Fibroblast of villous mesenchyme (primary cell): ENCODE measurements at places on chromosomes 1 and 21. TPM values are rescaled to one million over a fixed set of nuclear protein-coding genes. Genes with fewer than 3 reads are reported as not detected.
A peak's percentile ranks its signal among the peaks of the same experiment; 100 is the strongest.

NLRP3 gene
- total RNA-seq: 0.43 and 0.97 TPM in 2 replicates

C8B gene
- not detected in 2 replicates for total RNA-seq

HES3 gene
- not detected in 2 replicates for total RNA-seq

NUCKS1 gene
- 206 and 233 TPM in 2 replicates for total RNA-seq

PGD gene
- 74.1 and 88.1 TPM in 2 replicates for total RNA-seq

SLC30A1 gene
- 23.5 and 41.9 TPM in 2 replicates for total RNA-seq

FASLG gene
- total RNA-seq: not detected in 2 replicates

DNA sequence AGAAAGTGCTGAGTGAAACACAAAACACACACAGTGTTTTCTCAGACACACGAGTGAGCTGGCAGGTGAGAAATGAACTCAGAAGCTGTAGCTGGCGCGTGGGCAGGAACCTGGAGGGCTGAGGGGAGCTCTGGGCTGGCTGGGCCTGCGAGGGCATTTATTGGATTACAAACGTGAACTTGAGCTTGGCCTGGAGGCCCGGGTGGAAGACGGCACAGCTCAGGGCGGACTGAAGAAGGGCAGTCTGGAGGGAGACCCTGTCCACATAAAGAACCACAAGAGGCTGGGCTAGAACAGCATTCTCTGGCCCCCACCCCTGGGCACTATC lies 52.1 kb upstream of the ADARB1 start:
- no peak for DNase-seq

GRCh38 chr1:35454176-35454575 lies 103.0 kb downstream of the KIAA0319L start:
- DNase-seq: no peak

DNA sequence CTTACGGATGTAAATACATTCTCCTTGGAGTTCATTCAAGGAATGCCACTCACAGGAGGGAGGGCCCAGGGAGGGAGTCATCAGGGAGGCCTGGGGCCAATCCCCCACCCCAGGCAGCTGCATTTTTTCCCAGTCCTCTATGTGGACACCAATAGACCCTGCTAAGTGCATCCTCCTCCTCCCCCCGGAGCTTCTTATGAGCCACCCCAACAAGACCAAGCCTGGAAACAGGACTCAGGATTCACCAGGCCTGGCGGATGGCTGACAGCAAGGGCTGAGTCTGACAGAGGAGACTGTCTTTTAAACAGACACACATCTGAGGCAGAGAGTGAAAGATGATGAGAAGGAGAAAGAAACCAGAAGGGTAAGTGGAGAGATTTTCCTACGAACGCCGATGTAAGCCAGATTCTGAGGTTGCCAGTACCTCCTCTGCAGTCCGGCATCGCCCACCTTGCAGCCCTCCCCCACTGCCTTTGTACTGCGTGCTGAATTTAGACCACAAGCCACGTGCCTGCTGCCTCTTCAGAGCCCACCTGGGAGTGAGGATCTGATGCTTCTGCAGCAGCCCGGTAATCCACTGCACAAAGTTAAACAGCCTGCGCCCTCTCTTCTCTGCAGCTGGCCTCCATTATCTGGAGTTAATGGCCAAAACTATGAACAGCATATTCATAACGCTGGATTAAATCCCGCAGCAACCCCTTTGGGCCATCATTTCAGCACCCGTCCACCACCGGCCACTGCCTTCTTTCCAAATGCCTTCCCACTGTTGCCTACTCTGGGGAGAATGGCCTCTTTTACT lies 17.6 kb upstream of the SFPQ start:
- no peak for DNase-seq

DNA sequence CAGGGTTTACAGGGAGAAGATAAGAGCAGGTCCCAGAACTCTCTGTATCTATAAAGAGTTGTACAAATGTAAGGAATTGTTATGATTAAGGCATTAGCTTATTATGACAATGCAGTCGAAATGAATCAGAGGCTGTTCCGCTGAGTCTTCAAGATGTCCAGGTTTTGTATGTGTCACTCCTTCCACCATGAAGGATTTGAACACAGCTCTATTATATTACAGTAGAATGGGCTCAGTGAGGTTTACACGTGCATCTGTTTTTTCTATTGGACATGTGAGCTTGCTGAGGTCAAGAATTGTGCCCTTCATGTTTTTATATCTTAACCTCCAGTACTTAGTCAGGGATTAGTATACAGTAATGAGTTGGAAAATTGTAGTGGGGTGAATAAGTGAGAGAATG lies 86.3 kb downstream of the MPZL1 start:
- DNase-seq: no peak

- no peak for DNase-seq
Observed at GRCh38 chr1:52479076-52479475, 73.8 kb downstream of the TUT4 start.

GRCh38 chr1:178344513-178345091 lies 152.2 kb downstream of the CLEC20A start:
- DNase-seq: peak; percentile 67

DNA sequence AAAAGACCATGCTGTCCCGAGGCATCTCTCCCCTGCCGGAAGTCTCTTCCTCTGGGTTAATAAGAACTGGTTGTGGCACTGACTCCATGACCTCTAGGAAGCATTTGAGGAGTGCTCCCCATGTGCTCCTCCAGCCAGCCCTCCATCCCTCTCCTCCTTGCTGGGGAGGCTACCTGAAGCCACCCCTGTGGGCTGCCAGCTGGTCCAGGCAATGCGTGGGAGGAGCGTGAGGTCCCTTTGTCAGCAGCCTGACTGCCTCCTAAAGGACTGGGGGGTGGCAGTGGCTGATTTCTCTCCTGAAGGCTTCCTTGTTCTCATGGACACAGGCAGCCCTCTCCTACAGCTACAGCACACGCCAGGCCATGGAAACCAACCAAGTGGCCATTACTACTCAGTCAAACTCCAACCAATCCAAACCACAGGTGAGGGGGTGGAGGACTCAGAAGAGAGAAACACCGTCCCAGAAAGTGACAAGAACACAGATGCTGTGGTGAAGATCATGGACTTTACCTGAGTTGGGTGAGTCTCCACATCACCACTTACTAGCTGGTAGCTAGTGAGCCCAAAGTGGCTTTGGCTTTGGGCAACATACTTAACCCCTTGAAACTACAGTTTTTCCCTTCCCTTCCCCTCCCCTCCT lies 35.2 kb downstream of the NENF start:
- DNase-seq: no peak

DNA sequence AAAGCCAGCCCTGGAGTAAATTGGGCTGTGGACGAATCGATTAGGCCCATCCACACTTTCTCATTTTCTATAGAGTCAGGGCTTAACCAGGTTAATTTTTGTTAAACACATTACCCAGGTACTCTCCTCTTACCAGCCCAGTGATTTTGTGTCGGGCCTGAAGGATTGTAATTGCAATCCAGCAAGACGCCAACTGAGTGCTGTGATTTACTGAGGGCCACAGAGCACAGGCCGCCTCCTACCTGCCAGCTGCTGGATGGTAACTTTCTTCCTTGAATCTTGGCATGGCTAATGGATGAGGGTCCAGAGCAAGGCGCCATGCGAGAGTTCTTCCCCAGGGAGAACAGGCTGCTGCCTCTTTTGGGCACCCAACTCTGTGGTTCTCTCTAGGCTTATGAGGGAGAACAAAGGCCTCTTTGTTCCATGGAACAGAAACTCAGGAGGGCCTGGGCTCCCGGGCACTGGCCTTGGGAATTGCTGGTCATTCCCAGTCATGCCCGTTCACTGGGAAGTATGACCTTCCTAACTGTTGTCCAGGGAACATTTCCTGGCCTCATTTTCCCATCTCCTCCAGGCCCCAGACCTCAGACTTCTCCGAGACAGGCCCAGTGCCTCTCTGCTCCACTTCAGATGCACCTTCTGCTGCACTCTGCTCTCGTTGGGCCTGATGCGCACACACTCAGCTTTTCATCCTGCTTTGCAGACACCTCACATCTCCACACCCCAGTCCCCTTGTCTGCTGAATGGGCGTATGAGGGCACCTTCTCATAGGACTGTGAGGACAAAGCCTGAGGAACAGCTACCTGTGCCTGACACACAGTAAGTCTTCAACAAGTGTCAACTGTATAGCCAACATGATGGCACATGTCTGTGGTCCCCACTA lies 57.3 kb downstream of the SYF2 start:
- DNase-seq: no peak

- DNase-seq: no peak
Observed at GRCh38 chr1:54611621-54612020, 11.7 kb downstream of the FAM151A start.

DNA sequence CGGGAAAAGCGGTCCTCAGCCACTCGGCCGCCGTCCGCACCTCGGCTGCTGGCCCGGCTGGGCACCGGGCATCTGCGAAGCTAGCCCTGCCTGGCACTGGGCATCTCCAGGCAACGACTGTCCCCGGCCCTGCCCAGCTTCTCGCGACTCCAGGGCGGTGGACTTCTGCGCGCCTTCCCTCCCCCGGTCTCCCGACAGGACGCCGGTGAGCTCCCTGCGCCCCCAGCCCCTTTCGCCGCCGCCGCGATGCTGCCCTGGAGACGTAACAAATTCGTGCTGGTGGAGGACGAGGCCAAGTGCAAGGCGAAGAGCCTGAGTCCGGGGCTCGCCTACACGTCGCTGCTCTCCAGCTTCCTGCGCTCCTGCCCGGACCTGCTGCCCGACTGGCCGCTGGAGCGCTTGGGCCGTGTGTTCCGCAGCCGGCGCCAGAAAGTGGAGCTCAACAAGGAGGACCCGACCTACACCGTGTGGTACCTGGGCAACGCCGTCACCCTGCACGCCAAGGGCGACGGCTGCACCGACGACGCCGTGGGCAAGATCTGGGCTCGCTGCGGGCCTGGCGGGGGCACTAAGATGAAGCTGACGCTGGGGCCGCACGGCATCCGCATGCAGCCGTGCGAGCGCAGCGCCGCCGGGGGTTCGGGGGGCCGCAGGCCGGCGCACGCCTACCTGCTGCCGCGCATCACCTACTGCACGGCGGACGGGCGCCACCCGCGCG lies 514 bp downstream of the FAM43B start:
- DNase-seq: peak; percentile 26

DNA sequence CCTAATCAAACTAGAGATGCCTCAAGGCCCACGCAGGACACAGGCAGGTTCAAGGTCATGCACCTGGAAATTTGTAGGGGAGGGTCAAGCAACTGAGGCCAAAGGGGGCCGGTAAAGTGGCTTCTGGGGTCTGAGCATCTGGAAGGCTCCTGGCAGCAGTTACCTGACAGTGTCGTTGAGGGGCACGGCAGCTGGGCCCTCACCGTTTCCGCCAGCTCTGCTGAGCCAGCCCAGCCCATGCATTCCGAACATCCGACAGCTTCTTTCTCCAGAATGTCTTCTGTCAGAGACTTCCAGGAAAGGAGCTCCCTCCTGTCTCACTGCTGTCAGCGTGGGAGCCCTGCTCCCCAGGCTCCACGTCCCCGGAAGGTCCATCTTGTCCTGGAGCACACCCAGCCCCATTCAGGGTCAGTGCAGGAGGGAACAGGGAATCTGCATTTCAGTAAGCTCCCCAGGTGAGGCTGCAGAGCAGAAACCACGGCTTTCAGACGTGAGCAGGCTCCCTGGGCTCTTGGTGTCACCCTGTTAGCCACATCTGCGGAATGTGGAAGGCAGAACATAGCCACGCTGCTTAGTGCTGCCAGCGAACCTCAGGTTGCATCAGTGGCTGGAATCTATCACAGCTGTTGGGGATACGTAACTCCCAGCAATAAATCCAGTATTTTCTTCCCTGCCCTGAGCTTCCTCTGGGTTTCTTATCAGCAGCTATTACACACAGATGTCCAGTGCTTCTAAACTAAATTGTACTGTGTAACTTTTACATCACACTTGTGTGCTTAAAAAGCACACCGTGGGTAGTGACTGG lies 36.3 kb upstream of the FAM3B start:
- peak; percentile 86 for DNase-seq

DNA sequence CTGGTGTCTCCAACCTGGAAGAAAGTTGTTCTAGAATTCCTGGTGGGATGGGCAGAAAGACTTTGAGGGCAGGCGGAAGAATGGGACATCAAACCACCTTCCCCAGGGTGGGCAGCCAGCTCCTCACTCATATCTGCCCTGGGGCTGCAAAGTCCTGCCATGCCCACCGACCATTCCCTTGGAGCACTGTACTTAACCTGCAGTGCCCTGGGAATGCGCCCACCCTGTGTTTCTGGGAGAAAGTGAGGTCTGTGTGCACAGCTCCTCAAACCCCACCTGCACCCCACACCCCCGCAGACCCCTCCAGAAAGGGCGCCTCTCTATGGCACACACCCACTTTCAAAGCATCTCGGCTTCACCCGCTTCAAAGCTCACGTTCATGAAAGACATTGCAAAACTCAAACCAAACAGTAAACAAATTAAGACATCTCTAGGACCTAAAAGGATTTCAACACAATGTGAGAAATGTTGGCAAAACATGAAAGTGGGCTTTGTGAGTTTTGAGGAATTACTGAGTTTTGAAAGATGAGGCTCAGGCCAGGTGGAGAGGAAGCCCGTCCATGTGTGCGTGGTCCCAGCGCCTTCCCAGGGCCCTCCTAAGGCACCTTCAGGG lies 25.1 kb downstream of the KRTAP10-1 start:
- DNase-seq: peak; percentile 16

GRCh38 chr1:14138135-14138506 lies 438.1 kb downstream of the PRDM2 start:
- no peak for DNase-seq

- peak; percentile 51 for DNase-seq
Observed at GRCh38 chr21:16186742-16187141, 457.0 kb downstream of the USP25 start.

DNA sequence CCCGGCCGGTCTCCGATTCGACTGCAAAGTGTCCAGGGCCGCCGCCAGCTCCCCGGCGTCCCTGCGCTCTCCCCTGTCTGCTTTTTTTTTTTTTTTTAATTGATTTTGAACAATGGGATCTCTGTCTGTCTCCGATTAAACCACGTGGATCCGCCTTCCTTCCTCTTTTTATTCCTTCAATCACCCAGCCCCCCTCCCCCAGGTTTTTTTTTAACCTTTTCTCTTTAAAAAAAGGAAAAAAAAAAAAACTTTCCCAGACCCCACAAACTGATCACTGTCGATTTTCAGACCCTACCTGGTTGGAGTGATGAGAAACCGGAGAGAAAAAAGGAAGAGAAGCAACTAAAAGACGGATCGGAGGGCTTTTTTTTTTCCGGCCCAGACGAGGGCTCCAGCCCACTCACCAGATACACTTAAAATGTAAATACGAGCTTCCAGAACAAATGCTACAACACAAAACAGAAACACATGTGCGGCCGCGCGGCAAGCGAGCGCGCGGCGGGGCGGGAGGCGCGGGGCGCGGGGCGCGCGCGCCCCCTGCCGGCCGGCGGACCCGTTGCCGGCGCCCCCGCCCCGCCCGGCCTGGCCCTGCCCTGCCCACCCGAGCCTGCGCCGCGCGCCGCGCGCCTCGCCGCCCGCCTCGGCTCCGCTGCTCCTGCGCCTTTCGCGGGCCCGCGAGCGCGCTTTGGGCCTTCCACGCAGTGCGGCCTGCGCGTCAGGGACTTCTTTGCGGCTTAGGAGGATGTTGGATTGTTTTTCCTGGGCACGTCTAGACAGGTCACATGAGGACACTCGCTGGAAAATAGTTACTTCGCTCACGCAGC lies at the start of gene RCC2:
Gene RCC2 (minus strand): TSS at position 428 of the 824 bp plus-strand sequence. CDS start 1,163 bp downstream, outside the sequence.
- peak; percentile 88 for DNase-seq

DNA sequence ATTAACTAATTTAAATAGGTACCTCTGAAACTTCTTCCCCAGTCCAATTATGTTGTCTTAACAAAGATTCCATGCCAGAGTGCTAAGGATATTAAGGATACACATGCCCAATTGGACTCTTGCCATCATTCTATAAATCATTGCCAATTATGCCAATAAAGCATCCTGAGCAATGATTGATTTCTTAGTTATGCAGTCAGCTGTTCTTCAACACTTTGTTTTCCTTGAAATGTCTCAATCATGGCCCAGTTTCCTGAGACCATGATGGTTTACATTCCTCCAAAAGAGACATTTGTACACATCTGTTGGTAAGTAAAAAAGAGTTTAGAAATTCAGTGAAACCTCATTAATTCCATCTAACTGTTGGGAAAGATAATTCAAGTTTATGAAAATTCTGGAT lies 180.4 kb upstream of the PKN2 start:
- peak; percentile 4 for DNase-seq

- DNase-seq: no peak
Observed at GRCh38 chr1:114750780-114751179, 7.0 kb downstream of the CSDE1 start.
